ENCODE measurements at places on chromosomes 5 and 9. TPM values are rescaled to one million over a fixed set of nuclear protein-coding genes. Genes with fewer than 3 reads are reported as not detected.

NUTM2G gene
- not detected for total RNA-seq

SMIM33 gene
- not detected for total RNA-seq

SLIT3 gene
- total RNA-seq = 13.2 TPM

NCS1 gene
- 19.0 TPM for total RNA-seq

NTNG2 gene
- total RNA-seq = 4.7 TPM

JADE2 gene
- total RNA-seq = 75.7 TPM

ZNF474 gene
- total RNA-seq = not detected

RIGI gene
- 5.2 TPM for total RNA-seq

RIMOC1 gene
- 10.8 TPM for total RNA-seq

GZMA gene
- total RNA-seq = not detected

PPIC gene
- total RNA-seq = 42.4 TPM

KCNV2 gene
- not detected for total RNA-seq

PAPPA gene
- 78.9 TPM for total RNA-seq

GRXCR2 gene
- not detected for total RNA-seq

IFNA2 gene
- total RNA-seq = not detected

PPP2R2B gene
- not detected for total RNA-seq

SAXO1 gene
- total RNA-seq = not detected

SPINK13 gene
- total RNA-seq = not detected

F2RL1 gene
- total RNA-seq = 35.8 TPM

SLC23A1 gene
- not detected for total RNA-seq

ABLIM3 gene
- total RNA-seq = 31.9 TPM
